ENCODE measurements at places on chromosomes 2 and 18.
A peak's percentile ranks its signal among the peaks of the same experiment; 100 is the strongest.

DNA sequence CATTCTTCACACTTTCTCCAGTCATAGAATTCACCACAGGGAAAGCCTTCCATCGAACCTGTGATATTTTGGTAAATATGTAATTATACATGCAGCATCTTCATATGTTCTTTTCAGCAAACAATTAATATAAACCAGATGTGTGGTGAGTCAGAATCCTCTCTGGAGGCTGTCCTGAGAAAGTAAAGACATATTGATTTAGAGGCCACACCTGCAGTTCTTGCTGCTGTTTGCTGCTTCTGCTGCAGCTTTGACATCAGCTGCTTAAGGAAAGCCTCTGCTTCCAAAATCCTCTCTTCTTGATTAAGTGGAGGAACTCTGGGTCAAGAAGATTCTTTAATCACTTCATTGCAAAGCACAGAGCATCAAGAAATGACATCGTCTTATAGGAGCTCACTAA is 568.8 kb upstream of the ZEB2 start:
- no peak for DNase-seq

DNA sequence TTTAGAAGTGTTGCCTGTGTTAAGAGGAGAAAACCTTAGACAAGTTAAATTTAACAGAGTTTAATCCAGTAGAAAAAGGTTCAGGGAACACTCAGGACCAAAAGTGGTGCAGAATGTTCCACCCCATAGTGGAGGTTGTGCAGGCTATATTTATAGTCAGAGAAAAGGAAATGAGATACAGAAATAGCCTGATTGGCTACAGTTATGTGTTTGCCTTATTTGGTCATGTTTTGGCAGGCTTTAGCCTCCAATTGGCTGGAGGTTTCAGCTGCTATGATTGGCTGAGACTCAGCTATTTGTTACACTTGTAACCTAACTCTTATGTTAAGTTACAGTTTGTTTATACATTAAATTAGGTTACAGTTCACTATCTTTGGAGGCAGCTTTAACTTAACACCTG is 4.2 kb downstream of the STAMBP start:
- DNase-seq, result no peak

- no peak for DNase-seq
Measured at GRCh38 chr2:193581807-193582206, 1387.1 kb upstream of the TMEFF2 start.

DNA sequence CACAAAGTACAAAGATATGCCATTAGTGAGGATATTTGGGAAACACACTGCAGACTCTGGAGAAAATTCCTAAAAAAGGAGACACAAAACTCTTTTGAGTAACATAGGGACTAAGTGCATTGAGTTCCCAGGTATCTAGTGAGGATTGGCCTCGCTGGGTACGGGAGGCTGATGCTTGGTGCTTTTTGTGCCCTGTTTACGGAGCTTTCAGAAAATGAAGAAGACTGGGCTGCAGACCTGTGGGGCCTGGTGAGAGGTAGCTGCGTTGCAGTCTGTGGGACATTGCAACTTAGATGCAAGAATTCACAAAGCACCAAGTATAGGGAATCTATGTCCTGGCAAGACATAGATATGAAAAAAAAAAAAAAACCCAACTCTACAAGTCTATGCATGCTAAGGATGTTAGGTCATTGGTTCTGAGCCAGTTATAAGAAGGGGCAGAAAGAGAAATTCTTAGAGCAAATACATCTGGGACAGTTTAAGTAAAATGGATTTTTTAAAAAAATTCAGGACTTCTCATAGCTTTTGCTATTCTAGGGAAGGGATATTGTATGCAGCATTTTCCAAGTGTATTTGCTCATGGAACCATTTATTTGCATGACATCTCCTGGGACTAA is 156.0 kb downstream of the SLC4A3 start:
- DNase-seq, result no peak

DNA sequence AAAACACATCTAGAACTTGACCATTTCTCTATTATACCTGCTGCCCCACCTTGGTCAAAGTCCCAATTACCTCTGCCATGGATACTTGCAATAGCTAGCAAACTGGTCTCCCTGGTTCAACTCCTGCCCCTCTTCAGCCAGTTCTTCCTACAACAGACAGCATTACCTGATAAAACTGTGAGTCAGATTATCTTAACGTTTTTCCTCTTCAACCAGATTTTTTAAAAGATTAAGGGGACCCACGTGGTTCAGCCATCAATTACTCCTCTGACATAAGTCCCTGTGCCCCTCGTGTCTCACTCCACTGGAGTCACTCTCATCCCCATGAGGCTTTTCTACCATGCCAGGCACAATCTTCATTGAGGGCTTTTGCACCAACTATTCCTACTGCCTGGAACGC is 5.3 kb upstream of the ARHGAP15 start:
- DNase-seq, result no peak

DNA sequence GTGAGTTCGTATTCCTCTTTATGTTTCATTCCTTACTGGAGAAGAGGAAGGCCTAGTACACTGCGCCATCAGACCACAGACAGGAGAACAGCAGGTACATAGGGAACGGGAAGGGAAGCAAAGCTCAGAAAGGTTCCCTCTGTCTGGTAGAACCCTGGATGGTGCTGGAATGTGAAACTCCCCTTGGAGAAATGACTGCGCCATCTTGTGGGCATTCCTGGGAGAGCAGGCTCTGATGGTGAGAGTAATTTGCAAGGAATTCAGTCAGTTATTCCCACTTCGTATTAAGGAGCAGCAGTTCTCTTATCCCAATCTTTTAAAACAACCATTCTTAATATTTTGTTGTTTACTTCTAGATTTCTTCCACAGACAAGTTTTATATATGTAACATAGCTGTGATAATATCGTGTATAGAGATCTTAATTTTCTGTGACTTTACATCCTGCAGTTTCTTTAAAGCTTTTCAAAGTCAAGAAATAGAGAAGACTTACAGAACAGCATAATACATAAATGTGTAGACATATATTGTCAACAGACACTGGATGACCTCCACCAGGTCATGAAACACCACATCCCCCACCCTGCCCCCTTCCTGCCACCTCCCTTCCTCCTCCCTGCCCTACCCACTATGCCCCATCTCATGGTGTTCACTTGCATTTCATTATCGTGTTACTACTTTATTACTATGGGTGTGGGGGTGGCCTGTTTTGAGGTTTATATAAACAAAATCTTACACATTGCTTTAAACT is 83.9 kb downstream of the ARHGEF4 start:
- peak; percentile 89 for DNase-seq
